NCI-H524 treated with DMSO at 0.1 percent for 48 hours (cell line): ENCODE measurements at places on chromosomes 7 and 10.

GRCh38 chr7:3041986-3042675, 1.5 kb downstream of the CARD11 start:
- no peak for DNase-seq

DNA sequence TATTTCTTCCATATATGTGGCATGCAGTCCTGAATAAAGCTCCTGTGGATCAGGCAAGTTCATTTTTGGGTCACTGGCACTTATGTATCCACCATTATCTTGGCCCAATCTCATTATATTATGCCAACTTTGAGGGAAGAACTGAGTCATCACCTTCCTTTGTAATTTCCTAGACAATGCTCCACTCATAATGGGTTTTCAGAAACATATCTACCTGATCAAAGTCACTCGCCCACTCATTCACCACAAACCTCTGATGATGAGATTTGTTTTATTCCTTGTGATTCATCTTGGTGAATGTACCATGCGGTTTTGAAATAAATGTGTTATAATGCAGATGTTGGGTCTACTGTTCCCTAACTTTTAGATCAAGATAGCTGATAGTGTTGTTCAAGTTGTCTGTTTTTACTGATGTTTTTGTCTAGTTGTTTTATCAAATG, 525.8 kb downstream of the KIF20B start:
- no peak for DNase-seq

GRCh38 chr7:90455163-90456030, 14.0 kb upstream of the PTTG1IP2 start:
- no peak for DNase-seq

- DNase-seq = no peak
Observed at GRCh38 chr7:44634839-44635591, 28.6 kb downstream of the OGDH start.

DNA sequence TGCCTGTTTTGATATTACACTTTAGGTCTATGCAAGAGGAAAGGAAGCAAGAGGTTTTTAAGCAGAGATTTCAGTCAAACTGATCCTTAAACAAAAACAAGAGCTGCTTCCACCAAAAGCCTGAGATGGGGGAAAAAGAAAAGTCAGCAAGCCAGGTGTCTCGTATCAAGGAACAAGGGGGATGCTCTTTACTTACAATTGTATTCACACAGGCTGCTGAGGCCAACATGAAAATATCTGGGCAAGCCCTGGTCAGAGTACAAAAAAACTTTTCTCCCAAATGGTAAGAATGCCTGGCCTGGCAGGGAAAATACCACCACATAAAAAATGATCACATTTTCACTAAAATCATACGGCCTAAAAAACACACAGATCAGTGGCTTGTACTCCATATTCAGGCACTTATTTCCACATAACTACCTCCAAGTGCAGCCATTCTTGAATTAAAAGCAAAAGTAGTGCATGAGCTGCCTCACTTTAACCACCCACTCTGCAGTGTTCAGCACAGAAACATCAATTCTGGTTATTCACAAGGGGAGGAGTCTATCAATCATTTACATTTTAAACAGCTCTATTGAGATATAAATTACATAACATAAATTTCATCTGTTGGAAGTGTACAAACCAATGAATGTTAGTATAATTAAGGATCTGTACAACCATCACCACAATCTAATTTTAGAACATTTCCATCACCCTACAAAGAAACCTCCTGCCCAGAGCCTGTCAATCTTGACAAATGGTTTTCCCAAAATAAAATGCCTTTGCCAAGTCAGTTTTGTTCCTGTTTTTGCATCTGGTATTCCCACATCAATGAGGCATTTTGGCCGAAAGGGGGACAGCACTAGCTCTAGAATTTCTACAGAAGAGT, 70.2 kb downstream of the GRB10 start:
- no peak for DNase-seq

DNA sequence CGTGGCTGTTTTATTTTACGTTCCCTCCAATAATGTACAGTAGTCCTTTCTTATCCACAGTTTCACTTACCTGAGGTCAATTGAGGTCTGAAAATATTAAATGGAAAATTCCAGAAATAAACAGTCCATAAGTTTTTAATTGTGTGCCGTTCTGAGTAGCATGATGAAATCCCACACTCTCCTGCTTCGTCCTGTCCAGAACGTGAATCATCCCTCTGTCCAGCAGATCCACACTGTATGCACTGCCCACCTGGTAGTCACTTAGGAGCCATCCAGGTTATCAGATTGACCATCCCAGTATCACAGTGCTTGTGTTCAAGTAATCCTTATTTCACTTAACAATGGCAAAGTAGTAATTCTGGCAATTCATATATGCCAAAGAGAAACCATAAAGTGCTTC, 46.3 kb downstream of the STARD3NL start:
- DNase-seq = no peak

DNA sequence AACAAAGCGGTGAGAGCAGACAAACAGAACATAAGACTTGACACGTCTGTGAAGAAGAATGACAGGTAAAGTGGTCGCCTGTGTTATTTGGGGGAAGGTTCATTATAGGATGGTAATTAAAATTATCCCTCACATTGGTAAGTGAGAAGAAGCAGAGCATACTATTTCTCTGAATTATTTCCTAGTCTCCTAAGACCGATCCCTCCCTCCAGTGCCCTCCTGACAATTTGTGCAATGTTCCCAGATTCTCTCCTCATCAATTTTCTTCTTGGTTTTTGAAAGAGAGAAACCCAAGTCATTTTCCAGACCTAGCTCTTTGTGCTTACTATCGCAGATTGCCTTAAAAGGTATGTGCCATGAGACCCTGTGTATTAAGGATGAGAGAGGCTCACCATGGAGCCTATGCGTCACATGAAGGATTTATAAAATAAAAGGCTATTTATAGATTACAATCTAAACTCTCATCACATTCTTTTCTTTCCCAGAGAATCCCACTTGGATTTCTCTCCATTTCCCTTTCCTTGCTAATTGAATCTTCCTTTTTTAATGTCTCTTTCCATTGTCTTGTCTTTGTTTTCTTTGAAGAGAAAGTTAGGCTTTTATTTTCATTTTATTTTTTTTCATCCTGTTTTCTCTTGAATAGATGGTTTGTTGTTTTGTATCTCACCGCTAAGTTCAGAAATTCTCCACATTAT, 112.0 kb downstream of the PPP1R3A start:
- no peak for DNase-seq

DNA sequence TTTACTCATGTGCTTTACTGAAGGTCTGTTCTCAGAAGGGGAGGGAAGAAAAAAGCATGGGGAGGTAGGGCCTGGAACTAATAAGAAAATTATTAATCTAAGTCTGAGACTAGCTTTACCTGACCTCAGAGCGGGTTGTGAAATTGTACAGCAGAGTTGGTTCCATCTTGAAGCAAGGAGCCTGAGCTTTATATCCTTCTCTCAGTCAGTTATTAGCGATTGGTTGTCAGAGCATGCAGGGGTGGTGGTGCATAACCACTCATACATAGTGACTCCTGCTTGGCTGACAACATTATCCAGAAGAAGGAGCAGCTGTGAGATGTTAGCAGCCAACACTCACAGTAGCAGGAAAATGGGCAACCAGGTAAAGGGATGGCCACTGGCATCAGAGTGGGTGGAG, 976.3 kb upstream of the LRRTM3 start:
- DNase-seq = no peak

DNA sequence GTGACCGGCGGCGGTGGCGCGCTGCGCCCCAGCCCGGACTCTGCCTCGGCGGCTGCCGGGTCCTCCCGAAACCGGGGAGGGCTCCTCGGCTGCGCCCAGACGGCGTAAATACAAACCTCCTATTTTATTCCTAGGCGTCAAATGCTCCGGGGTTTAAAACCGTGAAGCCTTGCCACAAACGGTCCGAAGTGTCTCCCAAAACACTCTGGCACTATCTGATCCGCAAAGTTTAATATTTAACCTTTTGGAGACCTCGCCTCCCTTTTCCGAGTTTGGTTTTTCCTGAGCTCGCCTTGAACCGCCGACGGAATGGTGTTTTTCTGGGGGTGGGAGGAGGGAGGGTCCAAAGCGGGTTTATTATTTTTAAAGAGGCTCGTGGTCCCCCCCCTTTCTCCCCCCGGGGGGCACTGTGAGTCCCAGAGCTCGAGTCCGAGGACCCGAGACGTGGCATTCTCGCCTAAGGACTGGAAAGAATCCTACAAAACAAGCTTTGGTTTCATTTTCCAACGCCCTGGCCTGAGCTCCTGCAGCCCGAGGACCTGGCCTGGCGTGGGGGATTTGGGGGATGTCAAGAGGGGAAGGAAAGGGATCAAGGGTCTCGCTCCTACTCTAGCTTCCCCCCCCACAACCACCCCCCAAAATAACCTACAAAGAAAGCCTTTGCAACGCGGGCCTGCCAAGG, 1.8 kb downstream of the TNRC18 start:
- DNase-seq = no peak

DNA sequence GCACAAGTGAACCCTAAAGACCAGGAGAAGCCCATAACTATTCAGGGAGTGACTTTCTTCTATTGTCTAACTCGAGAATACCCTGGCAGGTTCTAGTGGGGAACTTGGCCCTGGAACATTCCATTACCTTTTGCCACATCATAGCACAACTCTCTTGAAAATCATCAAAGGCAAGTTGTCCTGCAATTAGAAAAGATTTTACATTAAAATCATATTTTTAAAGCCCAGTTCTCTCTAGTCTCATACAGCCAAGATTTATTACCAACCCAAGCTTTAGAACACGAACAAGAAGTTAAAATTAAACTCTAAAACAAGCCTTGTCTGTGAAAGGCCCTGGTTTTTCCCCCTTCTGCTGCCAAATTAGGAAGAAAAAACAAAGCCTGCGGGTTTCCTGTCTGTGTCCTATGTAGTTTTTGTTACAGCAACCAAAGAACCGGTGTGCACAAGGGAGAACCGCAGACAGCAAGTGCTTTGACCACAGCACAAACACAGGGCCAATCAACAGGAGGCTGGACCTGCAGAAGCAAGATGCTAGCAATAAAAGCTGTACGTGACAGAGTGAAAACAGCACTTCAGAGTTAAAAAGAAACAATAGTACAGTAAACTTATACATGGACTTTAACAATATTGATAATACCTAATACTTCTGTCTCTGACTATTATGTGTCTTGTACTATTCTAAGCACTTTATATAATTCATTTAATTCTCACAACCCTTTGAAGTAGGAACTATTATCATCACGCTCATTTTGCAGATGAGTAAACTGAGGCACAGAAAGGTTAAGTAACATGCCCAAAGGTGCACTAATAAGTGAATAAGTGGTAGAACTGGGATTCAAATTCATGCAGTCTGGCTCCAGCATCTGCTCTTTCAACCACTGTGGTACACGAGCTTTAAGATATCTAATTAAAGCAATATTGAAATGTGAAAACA, 65.8 kb downstream of the STK17A start:
- DNase-seq = no peak

GRCh38 chr7:151838861-151839381, 38.0 kb downstream of the PRKAG2 start:
- DNase-seq = no peak

DNA sequence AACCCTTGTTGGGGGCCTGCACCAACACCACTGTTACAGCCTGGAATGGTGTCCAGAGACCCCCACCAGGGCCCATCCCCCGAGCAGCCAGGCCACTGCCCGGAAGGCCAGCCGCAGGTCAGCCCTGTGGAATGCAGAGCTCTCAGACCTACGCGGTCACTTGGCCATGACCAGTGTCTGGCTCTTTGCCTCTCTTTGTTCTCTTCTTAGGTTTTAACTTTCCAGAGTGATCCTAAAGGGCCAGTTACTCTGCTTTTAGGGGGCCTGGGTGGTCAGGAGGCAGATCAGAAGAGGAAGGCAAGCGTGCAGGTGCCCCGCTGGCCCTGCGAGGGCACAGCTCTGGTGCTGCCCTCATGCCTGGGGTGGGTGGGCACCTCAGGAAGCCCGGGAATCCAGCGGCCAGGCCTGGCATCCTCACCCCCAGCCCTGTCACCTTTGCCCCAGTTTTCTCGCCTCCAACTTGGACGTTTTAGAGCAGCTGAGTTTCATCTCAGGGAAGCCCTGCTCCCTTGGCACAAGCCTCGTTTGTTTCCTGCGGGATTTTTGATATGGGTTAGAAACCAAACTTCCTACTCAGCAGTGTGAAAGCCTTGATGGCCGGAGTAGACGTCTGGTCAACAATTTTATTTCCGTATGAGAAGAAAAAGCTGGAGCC, 62.5 kb upstream of the CHST15 start:
- no peak for DNase-seq

DNA sequence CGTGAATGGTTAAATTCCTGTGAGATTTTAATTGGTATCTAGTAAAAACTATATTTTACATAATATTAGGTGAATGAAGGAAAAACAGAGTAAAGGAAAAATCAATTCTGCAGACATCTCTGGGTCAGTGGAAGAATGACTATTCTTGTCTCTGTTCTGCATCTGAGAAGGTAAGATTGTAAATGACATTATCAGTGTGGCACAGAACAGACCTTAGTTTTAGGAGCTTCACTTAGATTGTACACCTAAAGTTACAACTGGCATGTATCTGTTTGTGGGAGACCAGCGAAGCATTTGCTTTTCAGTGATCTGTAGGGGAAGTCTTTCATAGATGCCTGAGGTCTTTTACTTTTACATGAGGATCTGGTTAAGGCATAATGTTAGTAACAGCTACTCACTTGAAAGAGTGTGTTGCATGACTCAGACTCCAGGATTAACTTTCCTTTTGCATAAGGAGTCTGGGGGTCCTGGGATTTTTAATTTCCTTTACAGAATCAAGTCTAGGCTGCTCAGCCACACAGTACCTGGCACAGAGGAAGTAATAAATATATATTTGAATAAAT, 56.2 kb downstream of the JMJD1C start:
- no peak for DNase-seq

GRCh38 chr7:158275711-158276413, 311.8 kb downstream of the PTPRN2 start:
- no peak for DNase-seq

- DNase-seq = no peak
Observed at GRCh38 chr10:130764651-130765050, 546.9 kb downstream of the TCERG1L start.

DNA sequence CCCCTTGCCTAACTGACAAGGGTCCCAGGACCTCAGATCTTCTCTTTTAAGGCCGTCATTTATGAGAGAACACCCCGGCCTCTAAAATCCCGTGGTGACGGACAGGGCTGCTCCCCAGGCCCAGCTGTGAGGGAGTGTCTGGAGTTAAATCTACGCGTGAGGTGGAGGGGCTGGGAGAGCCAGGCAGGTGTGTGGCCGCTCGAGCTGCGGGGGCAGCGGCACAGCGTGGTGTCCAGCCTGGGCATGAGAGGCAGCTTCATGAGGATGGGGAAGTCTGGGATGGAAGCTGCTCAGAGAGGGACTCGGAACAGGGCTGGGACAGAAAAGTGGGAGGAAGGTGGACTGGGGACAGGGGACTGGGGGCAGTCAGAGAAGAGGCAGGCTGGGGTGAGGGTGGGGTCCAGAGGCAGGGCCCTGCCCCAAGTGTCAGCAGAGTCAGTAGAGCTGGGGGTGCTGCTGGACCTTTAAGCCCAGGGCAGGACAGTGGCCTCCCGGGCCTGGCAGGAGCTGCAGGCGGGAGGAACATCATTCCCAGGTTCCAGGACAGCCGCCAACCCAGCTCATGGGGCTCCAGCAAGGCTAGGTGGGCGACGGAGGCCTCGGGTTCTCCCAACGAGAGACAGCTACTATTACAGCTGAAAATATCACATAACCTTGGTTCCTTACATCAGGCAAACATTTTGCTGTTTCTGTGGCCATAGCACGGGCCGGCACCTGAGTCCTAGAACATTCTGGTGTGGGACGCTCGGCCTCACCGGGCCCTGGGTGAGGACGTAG, 55.2 kb downstream of the JAKMIP3 start:
- DNase-seq = no peak

- no peak for DNase-seq
Observed at GRCh38 chr7:28517206-28517605, 104.9 kb downstream of the CREB5 start.

- DNase-seq = no peak
Observed at GRCh38 chr10:70544431-70545340, 57.9 kb downstream of the PRF1 start.
